ENCODE measurements at places on chromosomes 7 and 10.

DNA sequence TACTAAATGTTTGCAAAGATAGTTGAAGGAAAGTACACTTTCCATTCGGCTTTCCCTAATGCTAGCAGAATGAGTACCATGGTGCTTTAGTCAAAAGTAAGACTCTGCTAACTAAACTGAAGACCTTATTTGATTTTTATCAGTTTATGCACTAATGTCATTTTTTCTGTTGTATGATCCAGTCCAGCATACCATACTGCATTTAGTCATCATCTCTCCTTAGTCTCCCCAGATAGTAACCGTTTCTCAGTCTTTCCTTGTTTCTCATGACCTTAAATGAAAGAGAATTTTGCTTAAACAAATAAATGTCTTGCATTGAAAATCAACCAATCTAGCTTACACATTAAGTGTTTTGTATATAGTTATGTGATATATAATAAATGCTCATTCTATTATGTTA lies 529.5 kb upstream of the SEMA3D start:
- DNase-seq = no peak

DNA sequence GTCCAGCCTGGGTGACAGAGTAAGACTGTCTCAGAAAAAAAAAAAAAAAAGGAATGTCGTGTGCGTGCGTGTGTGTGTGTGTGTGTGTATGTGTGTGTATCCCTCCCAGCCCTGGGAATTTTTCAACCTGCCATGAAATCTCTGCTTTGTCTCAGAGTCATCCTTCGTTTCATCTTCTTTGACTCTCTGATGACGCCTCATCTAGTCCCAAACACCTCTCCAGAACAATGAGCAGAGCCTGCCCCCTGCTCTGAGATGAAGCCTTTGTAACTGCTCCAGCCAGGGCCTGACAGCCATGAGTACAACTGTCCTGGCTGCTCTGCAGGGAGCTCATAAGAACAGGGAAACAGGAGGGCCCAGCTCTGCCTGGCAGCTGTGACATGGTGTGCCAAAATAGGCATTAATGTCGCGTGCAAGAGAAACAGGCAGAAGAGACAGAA lies 149.5 kb downstream of the FAM107B start:
- DNase-seq = no peak

GRCh38 chr7:7737674-7738073 lies 19.3 kb upstream of the RPA3 start:
- no peak for DNase-seq

GRCh38 chr10:373526-374309 lies 238.5 kb downstream of the ZMYND11 start:
- DNase-seq = peak; percentile 74

DNA sequence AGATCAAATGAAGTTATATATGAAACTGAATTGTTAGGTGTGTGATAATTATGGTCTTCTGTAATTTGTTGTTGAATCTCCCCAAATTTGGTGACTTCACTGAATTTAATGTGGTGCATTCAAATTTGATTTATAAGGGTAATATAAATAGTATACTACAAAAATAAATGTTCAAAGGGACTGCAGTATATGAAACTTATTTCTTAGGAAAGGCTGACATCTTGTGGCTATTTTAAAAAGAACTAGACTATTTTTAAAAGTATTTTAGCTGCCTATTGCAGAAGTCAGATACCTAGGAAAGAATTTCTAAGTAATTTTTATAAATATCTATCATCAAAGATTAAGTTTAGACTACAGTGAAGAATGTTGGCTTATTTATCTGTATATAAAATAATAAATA lies 36.6 kb downstream of the ATRNL1 start:
- peak; percentile 4 for DNase-seq

DNA sequence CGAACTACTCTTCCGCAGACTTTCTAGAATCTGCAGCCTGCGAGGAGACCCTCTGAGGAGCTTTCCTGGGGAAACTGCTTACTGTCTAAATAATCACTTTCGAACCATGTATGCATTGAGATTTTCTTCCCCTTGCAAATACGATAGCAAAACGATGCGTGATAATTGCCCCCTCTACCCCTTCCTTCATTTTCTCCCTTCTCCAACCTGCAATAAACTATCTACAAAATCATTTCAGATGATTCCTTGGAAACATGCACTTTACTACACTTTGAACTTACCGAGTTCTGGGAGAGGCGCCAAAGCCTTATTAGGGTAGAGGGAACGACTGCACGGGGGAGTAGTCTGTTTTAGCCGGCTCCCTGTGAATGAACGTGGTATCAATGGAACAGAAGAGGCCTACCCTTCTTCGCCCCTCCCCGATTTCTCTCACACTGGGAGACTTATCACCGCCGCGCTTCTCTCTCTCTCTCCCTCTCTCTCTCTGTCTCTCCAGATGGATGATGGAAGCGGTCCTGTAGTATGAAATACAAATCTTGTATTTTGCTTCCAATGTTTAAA lies at the start of gene FGFBP3:
FGFBP3 (minus strand) TSS at position 370 of the 561 bp plus-strand sequence. CDS start 517 bp downstream, outside the sequence.
- DNase-seq = no peak

GRCh38 chr7:85554236-85555178 lies 367.7 kb upstream of the SEMA3D start:
- peak; percentile 67 for DNase-seq

- DNase-seq = no peak
Observed at GRCh38 chr7:4151524-4151923, 530.6 kb upstream of the FOXK1 start.

DNA sequence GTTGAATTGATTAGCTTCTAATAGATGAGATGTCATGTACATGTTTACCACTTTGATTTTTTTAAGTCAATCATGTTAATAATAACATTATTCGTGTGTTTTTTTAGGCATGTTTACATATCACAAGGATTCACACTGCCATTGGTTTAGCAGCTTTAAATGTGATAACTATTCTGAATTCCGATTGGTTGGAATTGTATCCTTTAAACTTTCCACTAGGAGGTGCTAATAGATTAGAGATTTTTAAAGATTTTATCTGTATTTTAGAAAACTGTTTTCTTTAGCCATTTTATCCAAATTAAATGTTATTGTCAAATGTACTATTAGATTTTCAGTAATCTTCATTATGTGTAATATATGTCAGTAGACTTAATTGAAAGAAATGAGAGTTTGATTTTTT lies 83.2 kb downstream of the HECTD2 start:
- DNase-seq = no peak

- no peak for DNase-seq
Observed at GRCh38 chr10:70756700-70757360, 28.3 kb downstream of the TBATA start.

- DNase-seq = no peak
Observed at GRCh38 chr10:34249634-34250033, 565.5 kb downstream of the PARD3 start.

DNA sequence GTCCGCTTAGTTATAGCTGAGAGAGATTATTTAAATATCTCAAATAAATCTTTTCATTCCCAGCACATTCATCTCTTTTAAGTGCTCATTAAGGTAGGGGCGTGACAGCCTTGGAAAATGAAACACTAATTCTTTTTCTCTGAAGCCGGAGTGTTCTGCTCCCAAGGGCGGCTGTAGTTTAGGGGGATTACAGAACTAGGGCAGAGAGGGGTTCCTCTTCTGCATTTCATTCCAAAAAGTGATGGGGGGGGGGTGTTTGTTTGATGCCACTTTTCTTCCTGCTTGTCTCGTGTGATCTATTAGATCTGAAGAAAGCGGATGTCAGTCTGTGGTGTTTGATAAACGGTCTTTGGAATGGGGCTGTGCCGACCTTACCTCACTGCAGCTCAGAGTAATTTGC lies 506.5 kb upstream of the MGMT start:
- DNase-seq = no peak

DNA sequence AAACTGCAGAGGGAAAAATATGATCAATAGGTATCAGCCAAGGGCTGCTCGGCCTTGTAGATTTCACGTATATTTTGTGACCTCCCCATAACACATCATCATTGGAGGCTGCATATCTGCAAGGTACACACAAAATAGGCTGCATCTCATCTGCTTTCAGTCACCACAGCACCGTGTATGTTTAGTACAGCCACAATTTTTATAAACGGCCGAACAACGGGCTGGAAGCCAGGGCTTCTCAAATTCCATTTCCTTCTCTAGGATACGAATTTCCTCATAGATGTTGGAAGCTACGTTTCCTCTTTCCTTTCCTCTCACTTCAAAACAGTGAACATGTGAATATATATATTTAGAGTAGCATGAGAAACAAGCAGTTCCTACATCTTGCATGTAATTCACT lies 20.2 kb upstream of the FOXK1 start:
- DNase-seq = no peak

- DNase-seq = no peak
Observed at GRCh38 chr7:36002900-36003299, 150.2 kb upstream of the EEPD1 start.

DNA sequence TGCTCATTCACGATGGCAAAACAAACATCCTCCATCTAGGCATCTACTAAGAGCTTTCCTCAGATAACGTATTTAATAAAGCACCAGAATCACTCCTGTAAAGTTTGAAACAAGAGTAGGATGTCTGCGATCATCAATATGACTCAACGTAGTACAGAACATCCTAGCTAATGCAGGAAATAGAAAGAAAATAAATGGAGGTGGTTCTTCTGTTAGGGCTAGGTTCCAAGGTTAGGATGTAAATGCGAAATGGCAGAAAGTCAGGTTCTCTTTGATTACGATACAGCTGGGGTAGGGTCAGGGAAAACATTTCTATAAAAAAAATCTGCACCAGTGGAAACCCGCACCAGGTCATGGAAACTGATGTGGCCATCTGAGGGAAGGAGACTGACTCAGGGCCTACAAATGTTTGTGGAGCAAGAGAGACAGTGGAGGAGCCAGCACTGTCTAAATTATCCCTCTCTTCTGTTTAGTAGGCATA lies 29.1 kb downstream of the CCDC6 start:
- no peak for DNase-seq

- DNase-seq = no peak
Observed at GRCh38 chr7:111752022-111752582, 189.8 kb upstream of the IMMP2L start.

DNA sequence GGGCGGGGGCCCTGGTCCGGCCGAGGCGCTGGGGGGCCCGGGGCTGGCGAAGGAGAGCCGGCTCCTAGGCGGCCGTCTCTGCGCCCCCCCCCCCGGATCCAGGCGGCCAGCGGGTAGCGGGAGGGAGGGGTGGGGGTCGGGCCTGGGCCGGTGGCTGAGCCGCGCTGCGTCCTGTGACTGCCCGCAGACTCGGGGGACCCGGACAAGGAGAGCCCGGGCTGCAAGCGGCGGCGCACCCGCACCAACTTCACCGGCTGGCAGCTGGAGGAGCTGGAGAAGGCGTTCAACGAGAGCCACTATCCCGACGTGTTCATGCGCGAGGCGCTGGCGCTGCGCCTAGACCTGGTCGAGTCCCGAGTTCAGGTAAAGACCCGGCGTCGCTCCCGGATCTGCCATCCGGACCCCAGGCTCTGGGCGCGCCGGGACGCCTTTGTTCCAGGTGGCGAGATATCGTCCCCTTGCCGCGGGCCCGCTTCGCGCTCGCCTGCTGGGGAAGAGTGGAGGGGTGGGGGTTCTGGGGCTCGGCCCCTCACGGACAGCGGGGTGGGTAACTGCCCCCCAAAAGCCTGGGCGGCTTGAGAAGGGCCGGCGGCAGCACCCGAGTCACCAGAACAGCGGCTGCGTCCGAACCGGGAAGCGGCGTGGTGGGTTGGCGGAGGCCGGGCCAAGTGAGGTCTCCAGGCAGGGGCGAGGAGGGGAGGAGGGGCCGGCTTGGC lies 819 bp downstream of the UNCX start:
- no peak for DNase-seq

DNA sequence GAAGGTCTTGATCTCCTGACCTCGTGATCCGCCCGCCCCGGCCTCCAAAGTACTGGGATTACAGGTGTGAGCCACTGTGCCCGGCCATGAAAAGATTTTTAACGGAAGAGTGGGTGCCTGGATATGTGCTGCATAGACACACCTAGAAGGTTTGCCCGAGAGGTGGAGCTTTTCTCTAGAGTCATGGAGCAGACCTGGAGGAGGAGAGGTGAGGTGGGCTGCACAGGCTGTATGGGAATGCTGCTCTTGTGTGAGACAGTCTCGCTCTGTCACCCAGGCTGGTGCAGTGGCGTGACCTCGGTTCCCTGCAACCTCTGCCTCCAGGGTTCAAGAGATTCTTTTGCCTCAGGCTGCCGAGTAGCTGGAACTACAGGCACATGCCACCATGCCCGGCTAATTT lies 103.3 kb downstream of the ACTR3B start:
- DNase-seq = no peak

- no peak for DNase-seq
Observed at GRCh38 chr10:119306514-119306951, 99.2 kb downstream of the GRK5 start.

DNA sequence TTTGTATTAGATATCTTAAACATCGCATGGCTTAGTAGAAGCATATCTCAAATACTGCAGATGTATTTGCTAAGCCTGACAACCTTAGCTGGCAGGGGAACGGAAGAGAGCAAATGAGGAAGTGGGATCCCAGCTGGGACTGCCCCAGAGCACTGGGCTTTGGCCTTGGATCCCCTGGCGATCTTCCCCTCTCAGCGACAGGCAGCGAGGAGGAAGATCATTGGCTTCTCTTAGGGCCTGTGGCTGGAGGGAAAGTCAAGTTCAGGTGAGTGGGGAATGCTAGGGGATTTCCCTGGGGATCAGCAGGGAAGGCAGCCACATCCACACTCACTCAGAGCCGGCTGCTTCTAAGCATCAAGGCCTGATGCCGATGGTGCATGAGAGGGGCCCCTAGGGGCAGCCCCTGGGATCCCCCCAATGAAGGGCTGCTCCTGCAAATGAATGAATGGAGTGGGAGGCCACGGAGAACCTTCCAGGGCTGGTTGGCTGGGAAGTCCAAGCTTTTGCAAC lies 42.0 kb downstream of the LYZL2 start:
- no peak for DNase-seq

DNA sequence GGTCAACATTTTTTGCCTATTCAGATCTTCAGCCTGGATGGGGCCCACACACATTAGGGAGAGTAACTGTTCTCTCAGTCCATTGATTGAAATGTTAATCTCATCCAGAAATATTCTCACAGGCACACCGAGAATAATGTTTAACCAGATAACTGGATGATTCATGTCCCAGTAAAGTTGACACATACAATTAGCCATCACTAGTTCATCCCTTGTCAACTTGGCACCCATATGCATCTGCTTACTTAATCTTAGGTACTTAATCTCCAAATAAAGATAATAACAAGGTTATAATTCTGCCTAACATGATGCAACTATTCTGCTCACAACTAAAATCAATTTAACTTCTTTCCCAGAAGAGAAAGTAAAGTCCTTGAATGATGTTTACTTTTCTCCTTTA lies 502.6 kb downstream of the ADRA2A start:
- DNase-seq = no peak

DNA sequence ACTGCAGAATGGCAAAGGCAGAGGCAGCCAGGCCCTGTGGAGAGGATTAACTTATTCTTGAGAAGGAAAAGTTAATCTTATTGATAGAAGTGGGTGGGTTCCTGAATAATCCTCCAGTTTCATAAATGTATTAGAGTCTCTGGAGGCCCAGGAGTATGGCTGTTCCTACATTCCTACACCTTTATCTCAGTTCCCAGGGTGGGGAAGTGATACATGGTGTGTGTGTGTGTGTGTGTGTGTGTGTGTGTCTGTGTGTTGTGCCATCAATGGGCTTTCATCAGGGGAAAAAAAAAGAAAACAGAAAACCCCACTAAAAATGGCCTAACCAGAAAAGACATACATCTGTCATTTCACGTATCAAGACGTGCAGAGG lies 22.0 kb upstream of the GSDME start:
- DNase-seq = no peak
